SJCRH30 (cell line): ENCODE measurements at places on chromosomes 7 and 10.

DNA sequence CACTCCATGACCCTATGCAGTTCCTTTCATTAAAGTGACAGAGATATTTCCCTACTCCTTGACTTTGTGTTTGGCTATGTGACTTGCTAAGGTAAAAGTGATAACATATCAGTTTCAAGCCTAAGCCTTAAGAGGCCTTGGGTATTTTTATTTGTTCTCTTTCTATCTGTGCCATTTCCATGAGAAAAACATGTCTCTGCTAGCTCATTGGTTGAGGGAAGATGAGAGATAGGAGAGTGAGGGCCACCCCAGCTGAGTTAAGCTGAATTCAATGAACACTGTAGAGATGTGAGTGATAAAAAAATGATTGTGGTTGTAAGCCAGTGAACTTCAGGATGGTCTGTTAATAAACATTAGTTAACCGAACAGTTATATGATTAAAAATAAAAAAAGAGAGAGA is 13.4 kb downstream of the TASOR2 start:
- H3K36me3 ChIP-seq = no peaks in the 10 kb centered on the region
- no peak for DNase-seq
- H3K4me3 ChIP-seq = no peak overlapping the region

GRCh38 chr10:126744571-126744970 is 74.1 kb upstream of the C10orf90 start:
- DNase-seq = no peak
- H3K27ac ChIP-seq = no peak overlapping the region
- no peaks in the 10 kb centered on the region for H3K4me1 ChIP-seq
- no peaks in the 10 kb centered on the region for H3K36me3 ChIP-seq
- H3K4me3 ChIP-seq = no peak overlapping the region
- no peaks in the 10 kb centered on the region for H3K27me3 ChIP-seq

DNA sequence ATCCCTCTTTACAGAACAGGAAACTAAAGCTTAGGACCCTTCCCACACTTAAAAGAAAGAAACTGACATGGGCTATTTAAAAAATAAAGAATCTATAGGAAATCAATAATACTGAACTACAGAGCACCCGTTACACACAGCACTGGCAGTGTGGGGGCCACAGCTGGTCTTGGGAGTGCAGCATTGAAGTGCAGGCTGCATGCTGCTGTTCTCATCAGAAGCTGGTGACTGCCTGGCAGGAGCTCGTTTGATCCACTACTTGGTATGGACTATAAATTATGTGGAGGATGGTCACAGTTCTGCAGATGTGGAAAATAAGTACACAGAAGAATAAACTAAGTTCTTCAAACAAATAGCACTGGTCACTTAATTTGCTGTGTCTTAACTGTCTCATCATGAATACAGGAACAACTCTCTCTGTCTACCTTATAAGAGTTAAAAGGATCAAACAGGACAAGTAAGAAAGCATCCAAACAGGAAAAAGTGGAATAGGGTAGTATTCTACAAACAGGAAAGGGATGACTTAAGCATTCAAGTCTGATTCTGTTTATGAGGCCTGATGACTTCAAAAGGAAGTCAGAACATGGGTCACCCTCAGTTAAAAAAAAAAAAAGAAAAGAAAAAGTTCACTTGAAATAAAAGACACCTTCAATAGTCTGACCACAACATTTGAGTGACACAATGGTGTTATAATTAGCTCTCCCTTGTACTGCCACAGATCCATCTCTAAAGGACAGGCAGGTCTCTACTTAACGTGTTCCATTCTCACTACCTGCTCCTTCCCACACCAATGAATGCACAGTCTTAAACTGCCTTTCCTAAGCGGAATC is 21.0 kb downstream of the DOCK4 start:
- H3K27ac ChIP-seq = no peak overlapping the region
- no peak overlapping the region for H3K4me3 ChIP-seq
- no peaks in the 10 kb centered on the region for H3K36me3 ChIP-seq
- peaks cover 10% of the 10 kb centered on the region for H3K4me1 ChIP-seq
- no peak for DNase-seq

GRCh38 chr10:130438861-130439260 is 302.7 kb downstream of the GLRX3 start:
- H3K27ac ChIP-seq = no peak overlapping the region
- H3K36me3 ChIP-seq = no peaks in the 10 kb centered on the region
- H3K4me3 ChIP-seq = no peak overlapping the region
- H3K4me1 ChIP-seq = no peaks in the 10 kb centered on the region
- H3K27me3 ChIP-seq = no peaks in the 10 kb centered on the region
- no peak for DNase-seq

- no peak overlapping the region for H3K4me3 ChIP-seq
- H3K27ac ChIP-seq = no peak overlapping the region
- H3K36me3 ChIP-seq = peaks cover 41% of the 10 kb centered on the region
- no peaks in the 10 kb centered on the region for H3K27me3 ChIP-seq
- no peaks in the 10 kb centered on the region for H3K4me1 ChIP-seq
These were observed 20.2 kb downstream of the FAM204A start for GRCh38 chr10:118321724-118322575.

- H3K4me3 ChIP-seq = no peak overlapping the region
- H3K36me3 ChIP-seq = no peaks in the 10 kb centered on the region; the same call in 1 of the 2 replicates
- DNase-seq = no peak
- peaks cover 3% of the 10 kb centered on the region; the same call in 1 of the 2 replicates for H3K4me1 ChIP-seq
These were observed 19.0 kb upstream of the LAMB4 start for GRCh38 chr7:108149119-108149518.

- H3K36me3 ChIP-seq = no peaks in the 10 kb centered on the region
- H3K27ac ChIP-seq = no peak overlapping the region
- peak; percentile 59 for DNase-seq
- H3K4me1 ChIP-seq = peaks cover 25% of the 10 kb centered on the region
- H3K27me3 ChIP-seq = no peaks in the 10 kb centered on the region
These were observed 13.5 kb upstream of the MSRB2 start for GRCh38 chr10:23081891-23082290.

- H3K4me1 ChIP-seq = no peaks in the 10 kb centered on the region
- no peak for DNase-seq
- H3K27me3 ChIP-seq = no peaks in the 10 kb centered on the region
- H3K4me3 ChIP-seq = no peak overlapping the region
- no peaks in the 10 kb centered on the region for H3K36me3 ChIP-seq
- H3K27ac ChIP-seq = no peak overlapping the region
These were observed 30.4 kb upstream of the PDGFA start for GRCh38 chr7:549891-550625.
